Renal cortical epithelial cell (primary cell): ENCODE measurements at places on chromosomes 2 and 18. TPM values are rescaled to one million over a fixed set of nuclear protein-coding genes. Genes with fewer than 3 reads are reported as not detected.
A peak's percentile ranks its signal among the peaks of the same experiment; 100 is the strongest.

GRCh38 chr2:28689771-28690170 lies 61.9 kb upstream of the PPP1CB start:
- peak; percentile 60 for DNase-seq

GRCh38 chr18:71233177-71233576 lies 944.3 kb downstream of the SOCS6 start:
- DNase-seq = no peak

DNA sequence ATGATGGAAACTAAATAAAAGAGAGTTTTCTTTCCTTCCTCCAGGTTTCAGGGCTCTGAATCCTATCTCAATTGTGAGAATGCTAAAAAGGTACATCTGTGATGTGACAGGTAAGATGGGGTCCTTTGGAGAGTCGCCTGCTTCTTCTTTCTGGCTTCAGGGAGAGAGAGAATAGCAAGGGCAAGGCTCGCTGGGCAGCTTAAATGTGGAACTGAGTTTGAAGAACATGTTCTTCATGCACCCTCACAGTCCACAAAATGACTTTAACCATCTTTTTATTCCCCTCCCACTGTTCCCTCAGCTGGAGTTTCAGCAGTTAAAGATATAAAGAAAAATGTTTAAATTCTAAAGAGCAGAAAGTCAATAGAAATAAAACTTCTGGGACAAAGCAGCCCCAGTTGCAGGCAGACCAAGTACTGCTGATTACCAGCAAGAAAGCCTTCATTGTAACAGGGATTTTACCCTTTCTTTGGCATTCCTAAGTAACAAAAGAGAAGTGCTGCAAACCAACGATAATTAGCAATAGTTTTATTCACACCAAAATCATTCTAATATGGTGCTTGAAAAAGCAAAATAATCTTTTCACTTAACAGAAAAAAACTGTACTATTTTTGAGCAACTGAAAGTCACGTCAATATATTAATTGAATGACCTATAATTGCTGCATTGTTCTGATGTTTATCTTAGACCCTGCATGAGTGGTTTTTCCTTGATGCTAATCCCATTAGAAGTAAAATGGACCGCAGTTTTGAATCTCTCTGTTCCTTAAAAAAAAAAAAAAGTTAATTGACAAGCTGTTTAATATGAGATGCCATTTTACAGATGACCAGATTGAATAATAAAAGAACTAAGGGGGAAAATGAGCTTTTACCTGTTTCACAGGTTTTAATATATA lies 61.5 kb downstream of the LRP2 start:
- DNase-seq = no peak

DNA sequence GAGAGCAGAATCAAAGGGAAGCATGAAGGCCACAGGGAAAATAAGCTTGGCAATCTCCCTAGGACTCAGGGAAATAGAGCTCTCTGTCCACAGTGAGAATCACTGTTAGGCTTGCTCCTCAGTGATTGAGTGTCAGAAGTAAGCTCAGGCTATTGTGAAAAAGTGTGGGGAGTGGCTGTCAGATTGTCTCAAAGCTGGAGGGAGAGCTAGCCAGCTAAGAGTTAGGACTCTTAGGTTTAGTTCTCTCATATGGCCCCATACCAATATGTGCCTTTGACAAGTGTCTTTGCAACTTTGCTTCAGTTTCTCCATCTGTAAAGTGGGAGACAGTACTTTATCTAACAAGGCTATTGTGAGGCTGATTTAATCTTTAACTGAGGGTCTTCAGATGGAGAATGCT lies 17.2 kb downstream of the EIF4E2 start:
- peak; percentile 19 for DNase-seq

GRCh38 chr18:9475643-9476591 lies 604 bp downstream of the RALBP1 start:
- peak; percentile 45 for DNase-seq

DNA sequence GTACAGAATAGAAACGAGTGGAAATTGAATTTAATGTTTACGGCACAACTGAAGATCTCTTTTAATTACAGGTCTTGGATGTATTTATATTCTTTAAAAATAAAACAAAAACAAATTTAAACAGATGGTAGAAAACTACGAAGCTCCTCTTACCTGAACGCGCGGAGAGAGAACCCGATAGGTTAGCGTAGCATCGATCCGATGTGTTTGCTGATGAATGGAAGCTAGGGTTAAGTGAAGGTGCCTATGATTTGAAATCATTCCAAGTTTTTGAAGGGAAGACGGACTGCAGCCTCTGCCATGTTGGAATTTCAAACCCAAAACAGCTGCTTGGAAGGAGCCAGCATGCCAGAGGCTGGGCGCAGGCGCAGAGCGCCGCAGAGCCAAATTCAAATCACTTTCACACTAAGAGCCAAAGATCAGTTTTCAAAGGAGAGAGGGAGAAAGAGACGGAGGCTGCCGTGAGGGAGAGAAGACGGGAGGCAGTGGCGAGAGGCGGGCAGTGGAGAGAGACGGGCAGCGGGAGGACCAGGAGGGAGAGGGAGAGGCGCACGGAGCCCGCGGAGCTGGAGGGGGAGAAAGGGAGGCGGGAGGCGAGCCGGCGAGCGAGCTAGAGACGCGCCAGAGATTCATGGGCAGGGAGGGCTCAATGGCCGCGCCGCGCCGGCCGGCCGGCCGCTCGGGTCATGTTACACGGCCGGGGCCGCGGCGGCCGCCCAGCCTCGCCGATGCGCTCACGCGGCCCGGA lies at the start of gene FIGN:
Gene FIGN (minus strand): TSS at position 324 of the 748 bp plus-strand sequence. CDS start 1,081 bp downstream, outside the sequence.
- peak; percentile 87 for DNase-seq

DNA sequence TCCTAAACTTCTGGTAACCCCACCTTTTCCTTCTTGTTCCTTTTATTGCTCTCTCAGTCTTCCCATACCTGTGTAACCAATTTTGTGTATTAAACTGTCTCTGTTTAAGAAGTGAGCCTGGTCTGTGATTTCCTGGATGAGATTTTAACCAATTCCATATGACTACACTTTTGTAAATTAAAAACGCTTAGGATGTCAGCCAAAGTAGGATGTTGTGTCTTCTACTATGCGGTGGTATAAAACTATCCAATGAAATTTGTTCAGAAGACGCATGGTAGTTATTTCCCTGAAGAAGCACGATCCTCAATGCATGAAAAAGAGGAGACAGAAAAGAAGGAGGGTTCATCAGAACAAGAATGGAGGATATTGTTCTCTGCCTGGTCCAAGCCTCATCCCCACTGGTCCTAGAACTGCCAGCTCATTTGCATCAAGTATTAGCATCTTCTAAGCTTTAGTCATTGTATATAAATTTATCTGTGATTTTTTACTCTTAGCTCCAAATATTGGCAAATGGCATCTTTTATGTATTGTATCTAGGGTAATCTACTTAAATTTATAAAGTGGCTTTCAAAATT lies 127.4 kb downstream of the TGIF1 start:
- DNase-seq = no peak

GRCh38 chr2:12155303-12156051 lies 409.0 kb downstream of the LPIN1 start:
- DNase-seq = no peak

The SRD5A2 gene
- total RNA-seq = 0.20 TPM in 1 of 2 replicates, not detected in the other

GRCh38 chr18:36564841-36565240 lies 264.0 kb downstream of the TPGS2 start:
- DNase-seq = no peak

DNA sequence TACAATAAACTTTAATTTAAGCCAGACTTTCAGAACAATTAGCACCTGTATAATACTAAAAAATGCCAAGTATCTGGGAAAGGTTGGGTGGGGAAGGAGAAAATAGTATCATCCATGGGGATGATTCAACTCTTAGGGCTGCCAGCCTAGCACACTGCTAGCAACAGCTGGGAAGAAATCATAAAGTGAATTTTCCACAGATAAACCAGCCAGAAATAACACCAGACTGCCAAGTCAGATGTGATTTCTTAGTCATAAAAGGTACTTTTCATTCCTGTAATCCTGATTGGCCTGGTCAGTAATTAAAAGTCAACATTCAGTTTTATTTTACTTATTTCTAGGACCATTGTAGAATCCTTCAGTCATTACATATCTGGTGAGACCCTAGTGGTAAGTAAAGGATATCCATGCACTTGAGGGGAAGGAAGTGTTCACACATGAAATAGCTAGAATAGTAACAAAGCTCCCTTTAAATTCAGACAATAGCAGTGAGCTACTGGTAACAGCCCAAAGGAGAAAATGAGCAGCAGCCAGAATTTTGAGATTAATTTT lies 59.4 kb downstream of the LIMS1 start:
- peak; percentile 92 for DNase-seq

The SLC5A7 gene
- total RNA-seq = not detected in 2 replicates

The CHMP1B gene
- total RNA-seq = 106 and 118 TPM in 2 replicates

DNA sequence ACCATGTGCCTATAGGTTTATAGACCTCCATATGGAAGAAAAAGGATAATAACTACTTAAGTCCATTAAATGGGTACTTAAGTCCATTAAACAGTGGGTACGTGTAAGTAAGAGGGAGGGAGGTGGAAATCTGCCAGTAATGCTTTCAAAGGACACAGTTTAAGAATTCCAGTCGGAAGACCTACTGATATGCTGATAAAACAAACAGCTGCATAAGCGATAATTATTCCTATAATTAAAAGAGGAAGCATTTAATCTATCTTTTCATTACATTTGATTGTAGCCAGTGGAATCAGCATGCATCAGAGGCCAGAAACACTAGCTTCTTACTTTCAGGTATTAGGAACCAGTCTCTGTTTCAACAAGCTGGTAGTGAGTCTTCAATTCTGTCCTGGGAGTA lies 96.4 kb upstream of the DDX18 start:
- no peak for DNase-seq

The SGPP2 gene
- 49.0 and 88.9 TPM in 2 replicates for total RNA-seq

The KLHL41 gene
- 0.35 TPM in 1 of 2 replicates, not detected in the other for total RNA-seq

DNA sequence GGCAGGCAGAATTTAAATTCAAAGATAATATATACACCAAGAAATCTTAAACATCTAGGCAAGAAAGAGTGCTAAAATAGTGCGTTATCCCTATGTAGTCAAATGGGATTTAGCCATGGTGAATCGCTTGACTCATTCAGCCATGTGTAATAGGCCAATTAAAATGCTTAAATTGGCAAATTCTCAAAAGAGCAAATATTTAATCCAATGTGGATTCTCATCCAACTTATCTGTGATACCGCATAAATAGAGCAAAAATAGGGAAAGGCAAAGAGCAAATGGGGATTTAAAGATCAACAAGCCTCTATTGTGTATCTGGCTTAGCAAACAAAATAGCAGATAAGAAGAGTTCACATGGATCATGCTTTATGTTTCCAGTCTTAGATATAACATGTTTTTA lies 123.2 kb upstream of the RPRM start:
- DNase-seq = no peak

GRCh38 chr2:24918326-24919036 lies 1.6 kb downstream of the ADCY3 start:
- no peak for DNase-seq

DNA sequence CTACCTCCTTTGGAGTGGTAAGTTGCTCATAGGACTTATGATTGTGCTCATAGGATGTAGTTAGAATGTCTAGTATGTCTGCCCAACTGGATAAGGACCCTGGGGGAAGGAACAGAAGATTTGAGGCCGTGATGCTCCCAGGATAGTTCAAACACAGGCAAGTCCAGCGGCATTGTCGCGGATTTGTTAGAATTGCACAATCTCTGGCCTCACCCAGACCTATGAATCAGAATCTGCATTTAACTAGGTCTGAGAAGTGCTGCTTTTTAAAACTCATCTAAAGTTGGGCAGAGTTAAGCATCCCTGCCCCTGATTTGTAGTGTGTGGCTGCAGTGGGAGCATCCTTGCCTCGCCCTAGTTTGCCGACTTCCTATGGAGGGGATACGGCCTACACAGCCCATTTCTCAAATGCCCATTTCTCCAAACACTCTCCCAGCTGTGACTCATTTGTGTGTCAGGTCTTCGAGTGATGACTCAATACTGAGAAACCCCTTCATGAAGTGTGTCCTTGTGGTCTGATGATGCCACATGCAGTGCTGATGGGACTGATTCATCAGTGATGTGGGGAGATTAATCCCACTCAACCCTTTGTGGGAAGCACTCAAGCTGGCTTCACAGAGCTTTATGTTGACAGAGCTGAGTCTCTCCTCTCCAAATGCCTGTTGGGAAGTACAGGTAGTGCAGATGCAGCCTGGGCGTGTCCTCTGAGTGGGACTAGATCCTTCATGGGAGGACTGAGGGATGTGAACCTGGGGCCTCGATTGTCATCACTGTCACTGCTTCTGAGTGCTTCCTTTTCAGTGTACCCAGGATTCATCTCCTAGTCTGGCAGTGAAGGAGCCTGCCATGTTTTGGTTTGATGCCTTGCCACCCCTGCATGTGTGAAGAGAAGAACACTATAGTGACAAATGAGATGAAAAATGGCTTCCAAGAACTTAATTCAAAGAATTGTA lies 18.7 kb downstream of the SMIM21 start:
- DNase-seq = peak; percentile 99

The OXER1 gene
- 0.15 TPM in 1 of 2 replicates, not detected in the other for total RNA-seq

The CFC1B gene
- total RNA-seq = not detected in 2 replicates

DNA sequence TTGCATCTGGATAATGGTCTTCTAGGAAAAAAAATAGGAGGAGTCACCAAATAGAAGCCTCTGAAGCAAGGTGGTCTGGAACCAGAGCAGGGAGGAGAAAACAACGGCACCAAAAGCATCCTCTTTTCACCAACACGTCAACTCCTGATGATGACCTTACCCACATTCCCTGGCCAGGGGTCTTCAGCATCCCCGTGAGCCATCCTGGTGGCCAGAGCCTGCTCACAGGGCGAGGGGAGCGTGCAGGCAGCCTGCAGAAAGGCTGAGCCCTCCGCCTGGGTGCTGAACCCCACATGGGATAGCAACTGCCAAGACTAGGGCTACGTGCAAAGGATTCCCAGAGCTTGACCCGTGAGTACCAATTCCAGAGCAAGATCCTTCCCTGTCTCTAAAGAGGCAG lies 191.0 kb downstream of the NDUFA10 start:
- DNase-seq = no peak

DNA sequence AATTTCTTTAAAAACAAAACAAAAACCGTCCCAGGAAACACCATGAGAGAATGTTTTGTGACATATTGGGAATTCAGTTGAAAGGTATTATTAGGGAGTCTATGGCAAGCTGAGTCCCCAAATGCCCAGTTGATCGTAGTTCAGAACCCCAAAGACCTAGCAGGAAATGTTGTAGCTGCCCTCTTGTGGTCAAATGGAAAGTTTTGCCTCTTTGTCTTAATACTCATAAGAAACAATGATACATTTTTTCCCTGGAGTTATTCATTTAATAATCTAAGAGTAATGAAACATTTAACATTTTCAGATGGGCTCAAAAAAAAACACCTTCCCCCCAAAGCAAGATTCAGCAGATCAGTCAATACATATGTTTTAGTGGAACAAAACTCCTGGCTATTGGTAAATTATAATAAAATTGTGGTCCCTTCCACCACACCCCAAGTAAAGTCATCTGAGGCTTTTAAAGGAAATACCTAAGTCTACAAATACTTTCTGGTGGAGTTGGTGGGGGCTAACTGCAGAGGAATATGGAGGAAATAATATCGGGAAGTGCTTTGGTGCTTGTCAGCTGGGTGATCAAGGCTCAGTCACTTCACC lies 37.8 kb upstream of the EFEMP1 start:
- DNase-seq = peak; percentile 65

- peak; percentile 36 for DNase-seq
Measured at GRCh38 chr2:133633881-133634409, 65.7 kb upstream of the NCKAP5 start.

The DNMT3A gene
- 9.9 and 29.5 TPM in 2 replicates for total RNA-seq

The DSG1 gene
- total RNA-seq = not detected in 2 replicates

The SCN1A gene
- total RNA-seq = not detected in 2 replicates

The LYG2 gene
- not detected in 2 replicates for total RNA-seq
